ENCODE measurements at places on chromosomes 4 and X. TPM values are rescaled to one million over a fixed set of nuclear protein-coding genes. Genes with fewer than 3 reads are reported as not detected.

The USP17L18 gene
- total RNA-seq, result not detected

The SMPX gene
- total RNA-seq, result not detected

The SLIT2 gene
- 0.07 TPM for total RNA-seq

The CXCL6 gene
- total RNA-seq, result not detected

The CYLC1 gene
- total RNA-seq, result not detected

The SH3RF1 gene
- 0.69 TPM for total RNA-seq

The CENPVL2 gene
- not detected for total RNA-seq

The CENPI gene
- 11.4 TPM for total RNA-seq

The FGF16 gene
- total RNA-seq, result not detected

The USP51 gene
- 2.2 TPM for total RNA-seq

The MAGEE1 gene
- total RNA-seq, result 1.8 TPM

The FAM9B gene
- not detected for total RNA-seq

The TMSB15B gene
- total RNA-seq, result 8.6 TPM

The PNMA5 gene
- total RNA-seq, result not detected

The TLL1 gene
- not detected for total RNA-seq

The MAGEC1 gene
- not detected for total RNA-seq

The SSX3 gene
- total RNA-seq, result not detected

GRCh38 chr4:37827802-37828321 is 1.4 kb downstream of the PGM2 start:
- DNase-seq, result no peak
- peaks cover 34% of the 10 kb centered on the region for H3K36me3 ChIP-seq
- no peaks in the 10 kb centered on the region for H3K27me3 ChIP-seq
- H3K27ac ChIP-seq, result peak overlapping the region; percentile 86
- H3K4me1 ChIP-seq, result peaks cover 40% of the 10 kb centered on the region
- peak overlapping the region; percentile 87 for H3K4me3 ChIP-seq

DNA sequence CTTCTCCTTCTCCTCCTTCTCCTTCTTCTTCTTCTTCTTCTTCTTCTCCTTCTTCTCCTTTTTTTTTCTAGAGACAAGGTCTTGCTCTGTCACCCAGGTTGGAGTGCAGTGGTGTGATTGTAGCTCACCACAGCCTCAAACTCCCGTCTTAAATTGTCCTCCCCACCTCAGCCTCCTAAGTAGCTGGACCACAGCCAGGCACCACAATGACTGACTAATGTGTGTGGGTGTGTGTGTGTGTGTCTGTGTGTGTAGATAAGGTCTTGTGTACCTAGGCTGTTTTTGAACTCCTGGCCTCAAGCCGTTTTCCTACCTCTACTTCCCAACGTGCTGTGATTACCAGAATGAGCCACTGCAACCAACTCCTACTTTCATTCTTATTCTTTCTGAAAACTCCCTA is 390.9 kb downstream of the ADAM29 start:
- no peak overlapping the region for H3K27ac ChIP-seq
- H3K4me3 ChIP-seq, result no peak overlapping the region
- no peaks in the 10 kb centered on the region for H3K4me1 ChIP-seq
- H3K36me3 ChIP-seq, result no peaks in the 10 kb centered on the region
- H3K27me3 ChIP-seq, result no peaks in the 10 kb centered on the region
- no peak for DNase-seq

- peaks cover 10% of the 10 kb centered on the region for H3K4me1 ChIP-seq
- H3K36me3 ChIP-seq, result peaks cover 3% of the 10 kb centered on the region
- H3K4me3 ChIP-seq, result no peak overlapping the region
- DNase-seq, result no peak
- no peak overlapping the region for H3K27ac ChIP-seq
Measured at GRCh38 chrX:1327651-1328304, 8.8 kb upstream of the IL3RA start.

- no peaks in the 10 kb centered on the region for H3K4me1 ChIP-seq
- no peak overlapping the region for H3K27ac ChIP-seq
- no peaks in the 10 kb centered on the region for H3K27me3 ChIP-seq
- no peak overlapping the region for H3K4me3 ChIP-seq
Measured at GRCh38 chrX:3271183-3271833, 75.1 kb downstream of the MXRA5 start.

GRCh38 chr4:185754961-185755360 is 57.0 kb downstream of the SORBS2 start:
- H3K4me3 ChIP-seq, result no peak overlapping the region
- no peak overlapping the region for H3K27ac ChIP-seq
- no peaks in the 10 kb centered on the region for H3K27me3 ChIP-seq
- no peak for DNase-seq
- H3K36me3 ChIP-seq, result no peaks in the 10 kb centered on the region

- H3K4me1 ChIP-seq, result peaks cover 52% of the 10 kb centered on the region
- H3K36me3 ChIP-seq, result peaks cover 19% of the 10 kb centered on the region
- DNase-seq, result no peak
- H3K27ac ChIP-seq, result peak overlapping the region; percentile 81
Measured at GRCh38 chrX:79182616-79183015, 38.1 kb downstream of the GPR174 start.

- DNase-seq, result no peak
- H3K36me3 ChIP-seq, result no peaks in the 10 kb centered on the region
- H3K4me1 ChIP-seq, result peaks cover 15% of the 10 kb centered on the region
- H3K27ac ChIP-seq, result no peak overlapping the region
- H3K27me3 ChIP-seq, result peaks cover 14% of the 10 kb centered on the region
Measured at GRCh38 chrX:24643116-24643515, 4.0 kb downstream of the PCYT1B start.

GRCh38 chr4:147958057-147958456 is 226.2 kb downstream of the ARHGAP10 start:
- no peaks in the 10 kb centered on the region for H3K4me1 ChIP-seq

- H3K27ac ChIP-seq, result no peak overlapping the region
- peaks cover 6% of the 10 kb centered on the region for H3K27me3 ChIP-seq
- peaks cover 14% of the 10 kb centered on the region for H3K4me1 ChIP-seq
Measured at GRCh38 chrX:21376636-21377035, 2.4 kb downstream of the CNKSR2 start.

DNA sequence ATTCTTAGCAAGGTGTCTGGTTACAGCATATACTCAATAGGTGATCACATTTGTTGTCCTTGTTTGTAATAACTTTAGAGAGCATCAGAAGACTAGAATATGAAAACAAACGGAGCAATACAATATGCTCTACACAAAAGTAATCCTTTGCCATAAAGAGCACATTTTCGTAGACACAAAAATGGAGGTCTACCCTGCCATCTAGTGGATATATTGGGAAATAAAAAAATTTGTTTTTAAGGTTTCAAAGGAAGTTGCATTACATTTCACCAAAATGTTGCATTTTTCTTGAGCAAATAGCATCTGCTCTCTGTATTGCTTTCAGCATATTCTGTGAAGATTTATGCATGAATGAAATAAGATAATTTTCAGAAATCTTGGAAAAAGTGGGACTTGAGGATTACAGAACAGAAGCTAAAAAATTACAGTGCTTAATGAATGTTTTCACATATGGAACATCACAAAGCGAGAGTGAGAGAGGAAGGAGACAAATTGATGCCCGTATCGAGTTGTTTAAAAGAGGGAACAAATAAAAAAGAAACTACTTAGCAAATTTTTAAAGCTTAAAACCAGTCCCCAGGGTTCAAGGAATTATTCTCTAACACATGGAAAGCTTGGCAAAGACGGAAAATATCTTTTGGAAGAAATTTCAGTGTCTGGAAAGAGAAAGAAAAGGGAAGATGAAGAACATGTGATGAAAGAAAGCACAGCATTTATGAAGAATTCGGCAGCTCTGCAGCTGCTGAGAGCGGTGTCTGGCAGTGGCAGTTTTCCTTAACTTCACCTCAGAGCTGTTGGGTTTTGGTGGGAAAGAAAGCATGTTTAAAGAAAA is 390.1 kb downstream of the ANKRD50 start:
- H3K36me3 ChIP-seq, result no peaks in the 10 kb centered on the region
- no peak for DNase-seq
- no peaks in the 10 kb centered on the region for H3K27me3 ChIP-seq

- peaks cover 22% of the 10 kb centered on the region for H3K4me1 ChIP-seq
- no peaks in the 10 kb centered on the region for H3K36me3 ChIP-seq
- H3K4me3 ChIP-seq, result no peak overlapping the region
- peaks cover 33% of the 10 kb centered on the region for H3K27me3 ChIP-seq
- H3K27ac ChIP-seq, result no peak overlapping the region
Measured at GRCh38 chr4:146943691-146944375, 1.8 kb downstream of the TTC29 start.

DNA sequence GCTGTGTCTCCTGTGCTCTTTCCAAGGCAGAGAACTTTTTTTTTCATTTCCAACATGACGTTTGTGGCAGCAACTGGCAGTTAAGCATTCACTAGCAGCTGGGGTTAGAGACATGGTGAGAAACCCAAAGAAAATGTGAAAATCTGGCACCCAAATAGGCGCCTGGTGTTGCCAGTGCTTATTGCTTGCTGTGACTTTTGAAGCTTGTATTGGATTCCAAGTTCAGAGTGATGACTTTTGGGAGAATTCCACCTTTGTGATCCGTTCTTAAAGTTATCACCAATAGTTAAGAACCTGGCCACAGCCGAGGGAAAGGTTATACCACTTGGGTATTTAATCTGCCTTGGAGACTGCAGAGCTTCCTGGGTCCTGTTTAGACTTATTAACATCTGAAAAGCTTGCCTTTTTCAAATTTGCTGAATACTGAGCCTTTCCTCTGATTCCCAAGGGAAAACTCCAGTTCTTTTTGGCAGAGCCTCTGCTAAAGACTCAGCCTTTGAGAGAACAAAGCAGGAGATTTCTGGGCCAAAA is 101.0 kb downstream of the OPHN1 start:
- no peaks in the 10 kb centered on the region for H3K36me3 ChIP-seq
- DNase-seq, result no peak

GRCh38 chr4:113584407-113585150 is 177.0 kb downstream of the CAMK2D start:
- no peak overlapping the region for H3K27ac ChIP-seq
- no peaks in the 10 kb centered on the region for H3K27me3 ChIP-seq
- no peak for DNase-seq
- peaks cover 33% of the 10 kb centered on the region for H3K36me3 ChIP-seq

- H3K4me3 ChIP-seq, result no peak overlapping the region
- H3K36me3 ChIP-seq, result no peaks in the 10 kb centered on the region
- H3K4me1 ChIP-seq, result no peaks in the 10 kb centered on the region
- H3K27ac ChIP-seq, result no peak overlapping the region
- no peak for DNase-seq
Measured at GRCh38 chr4:57777876-57778275, 667.7 kb upstream of the IGFBP7 start.

DNA sequence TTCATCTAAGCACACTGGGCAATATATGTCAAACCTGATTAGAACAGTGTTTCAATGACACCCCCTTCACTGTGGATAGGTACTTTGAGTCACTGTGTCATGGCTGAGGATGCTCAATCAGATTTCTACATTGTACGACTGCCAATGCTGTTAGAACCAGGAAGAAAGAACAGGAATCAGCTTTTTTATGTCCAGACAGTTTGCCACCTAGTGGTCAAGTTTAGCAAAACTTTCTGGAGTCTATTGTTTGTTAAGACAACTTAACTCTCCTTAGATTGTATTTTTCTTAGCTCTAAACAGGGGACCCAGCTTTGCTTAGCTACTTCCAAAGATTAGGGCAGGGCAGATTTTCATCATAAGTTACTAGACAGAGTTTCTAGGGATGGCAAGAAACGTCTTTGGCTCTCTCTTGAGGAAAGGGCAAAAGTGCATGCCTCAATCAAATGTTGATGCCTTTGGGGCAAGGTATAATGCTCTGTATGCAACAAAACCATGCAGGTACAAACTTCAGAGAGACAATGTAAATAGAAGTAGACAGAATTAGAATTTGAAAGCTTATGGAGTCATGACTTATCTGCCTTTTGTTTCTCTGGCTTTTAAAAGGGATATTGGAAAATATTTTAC is 40.5 kb upstream of the BMP3 start:
- H3K27me3 ChIP-seq, result no peaks in the 10 kb centered on the region
- H3K4me3 ChIP-seq, result no peak overlapping the region
- H3K4me1 ChIP-seq, result no peaks in the 10 kb centered on the region
- no peak overlapping the region for H3K27ac ChIP-seq
- no peak for DNase-seq

DNA sequence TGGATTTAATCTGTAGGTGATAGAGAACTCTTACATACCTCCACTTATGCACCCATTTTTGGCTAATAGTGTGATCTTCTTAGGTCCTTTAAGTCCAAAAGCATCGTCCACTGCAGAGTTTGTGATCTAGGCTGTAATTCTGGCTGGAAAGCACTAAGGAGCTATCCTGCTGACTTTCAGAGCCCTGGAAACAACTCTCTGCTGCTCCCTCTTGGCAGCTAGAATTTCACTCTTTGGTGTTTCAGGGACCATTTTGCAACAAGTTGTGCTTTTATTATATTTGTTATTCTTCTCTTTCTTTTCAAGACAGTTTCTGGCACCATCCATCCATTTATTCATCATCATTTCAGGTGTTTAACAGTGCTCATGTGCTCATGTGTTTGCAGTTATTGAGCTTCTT is 130.0 kb downstream of the RBM46 start:
- no peaks in the 10 kb centered on the region for H3K4me1 ChIP-seq
- DNase-seq, result no peak
- no peaks in the 10 kb centered on the region for H3K36me3 ChIP-seq
- no peaks in the 10 kb centered on the region for H3K27me3 ChIP-seq
- H3K4me3 ChIP-seq, result no peak overlapping the region

- peaks cover 69% of the 10 kb centered on the region for H3K27me3 ChIP-seq
- H3K4me3 ChIP-seq, result peak overlapping the region; percentile 59
- peaks cover 30% of the 10 kb centered on the region for H3K4me1 ChIP-seq
- H3K36me3 ChIP-seq, result peaks cover 3% of the 10 kb centered on the region
- DNase-seq, result no peak
Measured at GRCh38 chr4:78059524-78059889, 2.4 kb downstream of the FRAS1 start.

DNA sequence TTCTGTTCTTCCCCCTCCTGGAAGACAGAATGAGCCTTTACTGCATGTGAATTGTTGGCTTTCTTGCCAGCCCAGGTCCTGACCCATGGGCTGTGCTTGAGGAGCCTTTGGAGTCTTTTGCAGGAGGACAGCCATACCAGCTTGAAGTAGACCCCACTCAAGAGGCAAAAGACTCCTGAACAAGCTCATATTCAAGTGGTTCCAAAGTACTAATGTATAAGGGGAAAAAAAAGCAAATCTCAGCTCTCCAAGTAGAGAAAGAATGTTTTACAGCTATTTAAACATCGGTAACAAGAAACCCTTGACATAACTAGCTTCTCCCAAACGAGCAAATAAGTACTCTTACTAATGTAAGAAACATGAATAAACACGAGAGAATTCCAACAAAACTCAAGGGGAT is 174.9 kb upstream of the MXRA5 start:
- DNase-seq, result no peak
- H3K27ac ChIP-seq, result no peak overlapping the region
- no peaks in the 10 kb centered on the region for H3K4me1 ChIP-seq

GRCh38 chrX:19372547-19373331 is 29.0 kb downstream of the PDHA1 start:
- H3K36me3 ChIP-seq, result no peaks in the 10 kb centered on the region
- H3K4me3 ChIP-seq, result peak overlapping the region; percentile 87
- no peak for DNase-seq
- H3K4me1 ChIP-seq, result peaks cover 9% of the 10 kb centered on the region
- peaks cover 2% of the 10 kb centered on the region for H3K27me3 ChIP-seq
- H3K27ac ChIP-seq, result peak overlapping the region; percentile 85

- H3K27ac ChIP-seq, result peak overlapping the region; percentile 96
- peaks cover 46% of the 10 kb centered on the region for H3K4me1 ChIP-seq
- DNase-seq, result peak; percentile 52
Measured at GRCh38 chr4:169009286-169010124, 550 bp downstream of the CBR4 start.

- H3K4me3 ChIP-seq, result no peak overlapping the region
- peaks cover 15% of the 10 kb centered on the region for H3K36me3 ChIP-seq
- H3K27ac ChIP-seq, result no peak overlapping the region
- no peak for DNase-seq
- no peaks in the 10 kb centered on the region for H3K27me3 ChIP-seq
Measured at GRCh38 chr4:7778510-7779431, 160.9 kb downstream of the AFAP1 start.
